ENCODE measurements at places on chromosomes 5 and 9.

DNA sequence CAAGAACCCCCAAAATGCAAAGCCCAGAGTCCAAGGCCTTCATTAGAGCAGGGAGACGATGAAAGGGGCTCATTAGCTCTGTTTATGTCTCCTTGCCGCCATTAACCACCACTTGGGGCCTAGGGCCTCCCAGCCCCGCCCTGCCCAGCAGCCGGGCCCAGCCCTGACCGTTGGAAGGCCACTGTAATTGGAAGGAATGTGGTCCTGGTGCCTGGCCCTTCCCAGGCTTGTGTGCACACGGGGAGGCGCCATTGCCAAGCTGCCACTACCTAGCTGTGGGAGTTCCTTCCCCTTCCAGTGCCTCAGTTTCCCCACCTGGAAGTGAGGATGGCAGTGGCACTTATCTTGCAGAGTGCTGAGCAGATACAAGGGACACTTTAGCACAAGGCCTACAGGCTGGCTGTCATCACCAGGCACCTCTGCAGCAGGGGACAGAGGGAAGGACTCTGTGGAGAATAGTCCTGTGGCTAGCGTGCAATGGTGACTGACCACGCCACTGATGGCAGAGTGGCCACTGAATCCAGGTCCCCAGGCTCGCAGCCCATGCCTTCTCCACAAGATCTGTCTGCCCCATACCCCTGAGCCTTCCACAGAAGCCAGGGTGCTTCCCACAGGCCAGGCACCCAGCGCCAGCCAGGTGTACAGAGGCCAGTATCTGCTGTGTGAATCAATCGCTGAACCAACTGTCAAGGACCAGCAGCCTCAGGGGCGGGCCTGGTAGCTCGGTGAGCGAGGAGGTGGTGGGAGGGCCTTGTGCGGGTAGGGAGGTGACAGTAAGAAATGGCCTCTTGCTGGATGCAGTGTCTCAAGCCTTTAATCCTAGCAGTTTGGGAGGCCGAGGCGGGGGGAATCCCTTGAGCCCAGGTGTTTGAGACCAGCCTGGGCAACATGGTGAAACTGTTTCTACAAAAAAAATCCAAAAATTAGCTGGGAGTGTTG, 20.8 kb downstream of the GBGT1 start:
- no peak for DNase-seq

DNA sequence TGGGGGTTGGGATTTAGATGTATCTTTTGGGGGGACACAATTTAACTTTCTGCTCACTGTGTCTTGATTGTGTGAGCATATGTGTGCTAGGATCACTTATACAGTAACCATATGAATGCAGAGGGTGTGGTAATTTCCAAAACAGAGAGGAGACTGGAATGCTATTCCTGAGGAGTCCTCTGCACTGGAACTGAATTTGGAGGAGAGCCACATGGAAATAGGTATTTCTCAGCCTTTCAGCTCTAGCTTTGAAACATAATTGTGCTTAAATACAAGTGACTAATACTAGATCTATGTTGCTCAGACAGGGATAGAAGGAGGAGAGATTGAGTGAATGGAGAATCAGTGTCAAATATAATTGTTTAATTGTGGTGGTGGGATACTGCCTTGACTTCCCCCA, 45.5 kb downstream of the FOCAD start:
- no peak for DNase-seq

DNA sequence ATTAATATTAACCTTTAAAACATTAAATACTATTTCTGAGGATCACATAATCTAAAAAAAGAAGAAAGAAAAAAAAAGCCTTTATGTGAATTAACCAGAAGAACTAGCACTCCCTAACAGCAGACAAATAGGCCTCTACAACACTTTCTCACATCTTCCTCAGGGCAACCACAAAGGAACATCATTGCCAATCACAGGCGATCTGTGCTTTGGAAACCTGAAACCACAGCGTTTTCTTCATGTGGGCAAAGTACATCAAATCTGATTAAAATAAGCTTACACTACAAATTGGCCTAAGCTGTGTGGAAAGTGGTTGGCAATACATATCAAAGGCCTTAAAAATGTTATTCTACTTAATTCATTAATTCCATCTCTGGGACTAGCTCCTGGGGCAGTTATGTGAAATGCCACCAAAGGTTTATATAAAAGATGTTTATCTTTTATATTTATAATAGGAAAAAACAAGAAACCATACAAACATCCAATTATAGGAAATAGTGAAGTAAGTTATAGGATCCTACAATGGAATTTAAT, 184.8 kb upstream of the TBCA start:
- DNase-seq: no peak

GRCh38 chr9:83239747-83240146, 176.8 kb upstream of the RASEF start:
- no peak for DNase-seq

- DNase-seq: no peak
Measured at GRCh38 chr5:93519740-93520139, 61.3 kb downstream of the NR2F1-AS1 start.

GRCh38 chr5:176679365-176680225, 32.3 kb downstream of the TSPAN17 start:
- no peak for DNase-seq

DNA sequence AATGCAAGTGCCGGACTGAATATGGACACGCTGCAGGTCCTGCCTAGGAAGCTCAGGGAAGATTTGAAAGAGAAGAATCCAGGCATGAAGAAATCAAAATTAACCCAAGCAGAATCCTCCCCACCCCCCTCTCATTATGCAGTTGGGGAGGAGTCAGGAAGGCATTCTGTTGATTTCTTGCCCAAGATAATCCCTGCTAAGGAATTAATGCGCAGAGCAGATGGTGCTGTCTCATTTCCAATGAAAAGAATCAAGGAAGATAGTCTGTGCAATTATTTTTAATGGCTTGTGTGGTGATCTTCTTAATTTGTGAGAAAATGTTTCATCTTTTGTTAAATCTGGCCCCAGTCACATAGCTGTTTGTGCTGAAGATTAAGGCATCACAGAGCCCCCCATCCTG, 145.0 kb downstream of the ZNF462 start:
- DNase-seq: no peak

Data from foreskin melanocyte (primary cell).